ENCODE measurements at places on chromosomes 4 and X.

GRCh38 chrX:106899276-106899675, 3.9 kb downstream of the RIPPLY1 start:
- DNase-seq, result no peak

GRCh38 chr4:123554801-123555232, 158.2 kb downstream of the SPRY1 start:
- DNase-seq, result no peak

- DNase-seq, result no peak
Measured at GRCh38 chr4:66035701-66036100, 365.4 kb upstream of the EPHA5 start.

DNA sequence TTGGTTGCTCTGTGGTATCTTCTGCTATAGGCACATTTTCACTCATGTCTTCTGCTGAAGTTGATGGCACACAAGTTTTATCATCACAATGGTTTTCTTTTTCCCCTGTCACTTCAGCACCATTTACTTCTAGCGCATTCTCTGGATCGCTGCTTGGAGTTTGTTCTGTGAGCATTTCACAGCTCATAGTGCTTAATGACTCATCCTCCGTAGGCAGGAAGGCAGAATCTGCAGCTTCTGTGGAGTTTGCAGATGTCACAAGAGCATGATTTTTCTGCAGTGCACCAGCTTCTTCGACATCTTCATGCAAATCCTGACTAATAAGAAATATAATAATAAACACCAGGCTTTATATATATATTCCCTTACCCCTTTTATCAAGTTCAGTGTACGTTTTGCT, 83.6 kb downstream of the CHM start:
- no peak for DNase-seq

DNA sequence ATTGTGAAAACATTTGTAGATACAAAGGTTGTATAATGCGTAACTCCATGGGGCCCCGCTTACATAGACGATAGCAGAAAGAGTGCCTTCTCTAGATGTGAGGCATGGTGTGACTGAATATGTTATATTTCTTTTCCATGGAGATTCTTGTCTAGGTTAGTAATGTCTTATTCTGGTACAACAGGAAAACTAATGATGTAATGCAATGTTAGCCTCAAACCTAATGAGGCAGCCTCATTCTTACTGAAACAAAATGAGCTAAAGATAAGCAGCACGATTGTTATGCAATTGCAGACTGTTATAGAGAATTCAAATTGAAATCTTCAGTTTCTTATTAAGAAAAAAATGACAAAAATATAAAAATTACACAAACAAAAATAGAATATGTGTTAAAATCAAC, 171.1 kb upstream of the ANKRD50 start:
- no peak for DNase-seq

DNA sequence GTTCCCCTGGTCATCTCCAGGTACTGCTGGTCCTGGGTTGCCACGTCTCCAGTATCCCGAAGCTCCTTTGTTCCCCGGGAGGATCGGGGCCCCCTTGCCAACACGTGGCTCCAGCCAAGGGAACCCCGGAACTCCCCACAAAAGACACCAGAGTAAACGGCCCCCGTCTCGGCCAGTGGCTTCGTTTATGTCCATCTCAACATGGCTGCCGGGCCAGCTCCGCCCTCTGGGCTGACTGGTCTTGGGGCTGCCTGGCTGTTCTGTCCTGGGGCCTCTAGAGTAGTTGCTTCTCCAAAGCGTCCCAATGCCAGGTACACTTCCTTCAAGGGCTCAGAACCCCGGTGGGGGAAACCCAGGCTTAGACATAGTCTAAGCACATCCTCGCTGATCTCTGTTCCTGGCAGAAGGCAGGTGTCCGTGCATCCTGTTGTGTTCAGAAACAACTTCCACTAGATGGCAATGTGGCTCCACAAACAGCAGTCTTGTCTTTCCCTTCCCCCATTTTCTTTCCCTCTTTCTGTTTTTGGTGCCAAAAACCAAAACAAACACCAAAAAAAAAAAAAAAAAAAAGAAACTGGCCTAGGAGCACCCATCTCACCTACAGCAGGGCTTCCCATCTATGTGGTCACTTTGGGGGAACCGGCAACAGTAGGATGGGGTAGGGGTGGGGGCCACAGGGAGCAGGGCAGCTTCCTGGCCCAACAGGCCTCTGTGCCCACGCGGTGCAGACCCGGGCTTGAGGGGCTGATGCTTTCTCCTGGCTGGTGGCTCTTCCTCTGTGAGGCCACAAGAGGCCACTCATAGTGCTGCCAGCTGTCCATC, 35.3 kb downstream of the NBDY start:
- DNase-seq, result no peak

GRCh38 chrX:119669424-119670037, 23.4 kb downstream of the SEPTIN6 start:
- no peak for DNase-seq

GRCh38 chr4:156476359-156476758, 495.2 kb downstream of the PDGFC start:
- DNase-seq, result no peak

GRCh38 chr4:92634882-92635281, 331.1 kb downstream of the GRID2 start:
- DNase-seq, result no peak

DNA sequence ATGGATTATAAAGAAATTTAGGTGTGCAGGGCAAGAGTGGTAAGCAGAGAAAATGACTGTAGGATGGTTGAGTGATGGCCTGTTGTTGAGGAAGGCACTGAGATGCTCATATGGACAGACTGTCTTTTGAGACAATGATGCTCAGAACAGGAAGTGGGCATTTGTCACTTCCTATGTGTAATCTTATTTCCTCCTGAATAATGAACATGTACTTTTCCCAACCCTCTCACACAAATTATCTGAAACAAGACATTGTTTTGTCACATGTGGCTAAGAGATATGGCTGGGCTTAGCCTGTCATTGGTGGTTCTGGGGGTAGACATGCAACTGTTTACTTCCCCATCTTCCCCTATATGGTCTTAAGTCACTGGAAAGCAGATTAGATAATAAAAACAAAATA, 240.5 kb downstream of the CFAP47 start:
- no peak for DNase-seq

DNA sequence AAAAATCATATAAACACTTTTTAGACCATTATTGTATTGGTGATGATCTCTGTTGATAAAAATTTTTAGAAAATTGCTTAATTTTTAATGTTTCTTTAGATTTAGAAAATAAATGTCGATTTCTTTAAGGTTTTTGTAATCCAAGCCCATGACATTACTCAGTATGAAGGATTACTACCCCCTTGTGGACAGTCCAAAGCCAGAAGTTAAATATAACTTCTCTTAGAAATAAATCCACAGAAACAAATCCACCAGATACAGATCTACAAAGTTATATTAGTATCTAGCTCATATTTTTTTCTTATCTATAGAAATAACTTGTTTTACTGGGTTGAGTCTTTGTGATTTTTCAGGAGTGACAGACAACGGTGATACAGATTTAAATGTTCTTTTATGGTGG, 18.9 kb downstream of the TIFA start:
- no peak for DNase-seq
